GM10248 (cell line): ENCODE measurements at places on chromosomes 4 and X.
A peak's percentile ranks its signal among the peaks of the same experiment; 100 is the strongest.

- DNase-seq: no peak
These were observed 30.6 kb upstream of the PLAC1 start for GRCh38 chrX:134688839-134689238.

DNA sequence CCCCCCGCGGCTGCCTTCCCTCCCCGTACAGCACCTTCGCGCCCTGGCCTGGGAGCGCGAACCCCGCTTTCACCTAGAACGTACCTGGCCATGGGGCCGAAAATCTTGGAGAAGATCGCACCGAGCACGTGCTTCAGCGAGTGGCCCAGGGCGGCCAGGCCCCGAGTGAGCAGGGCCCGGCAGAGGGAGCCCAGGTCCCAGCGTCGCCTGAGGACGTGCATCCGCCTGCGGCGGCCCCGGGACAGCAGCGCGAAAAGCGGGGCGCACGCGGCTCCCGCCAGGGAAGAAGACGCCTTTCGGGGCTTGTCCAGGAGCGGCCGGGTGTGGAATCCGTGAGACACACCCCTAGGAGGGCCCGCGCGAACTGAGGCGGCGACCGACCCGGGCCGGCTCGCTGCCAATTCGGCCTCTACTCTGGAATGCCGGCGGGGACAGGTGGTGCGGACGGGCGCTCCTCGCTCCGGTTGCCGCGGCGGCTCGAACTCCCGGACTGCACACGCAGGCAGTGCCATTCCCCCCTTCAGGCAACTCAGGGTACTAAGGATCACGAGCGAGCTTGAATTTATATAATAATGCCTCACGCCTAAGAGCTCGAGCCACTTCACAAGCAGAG, at the start of gene HS6ST2:
TSS of gene HS6ST2 (minus strand) at position 539 of the 613 bp plus-strand sequence.
- DNase-seq: no peak

DNA sequence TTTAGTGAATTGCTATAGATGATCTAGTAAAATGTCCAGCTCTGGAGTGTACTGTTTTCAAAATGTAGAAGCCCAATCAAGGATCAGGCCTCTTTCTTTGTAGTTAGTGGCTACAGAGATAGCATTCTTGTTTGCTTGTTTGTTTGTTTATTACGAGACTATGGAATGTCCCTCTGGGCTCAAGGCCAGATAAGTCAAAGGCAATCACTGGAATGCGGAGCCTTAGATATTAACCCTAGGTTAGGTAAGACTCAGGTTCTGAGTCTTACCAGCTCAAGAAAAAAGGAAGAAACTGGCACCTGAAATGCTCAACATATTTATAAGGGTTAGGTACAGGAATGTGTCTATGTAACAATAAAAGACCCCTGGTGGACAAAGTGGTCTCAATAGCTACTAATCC, 261.5 kb downstream of the SLC7A11 start:
- DNase-seq: no peak

DNA sequence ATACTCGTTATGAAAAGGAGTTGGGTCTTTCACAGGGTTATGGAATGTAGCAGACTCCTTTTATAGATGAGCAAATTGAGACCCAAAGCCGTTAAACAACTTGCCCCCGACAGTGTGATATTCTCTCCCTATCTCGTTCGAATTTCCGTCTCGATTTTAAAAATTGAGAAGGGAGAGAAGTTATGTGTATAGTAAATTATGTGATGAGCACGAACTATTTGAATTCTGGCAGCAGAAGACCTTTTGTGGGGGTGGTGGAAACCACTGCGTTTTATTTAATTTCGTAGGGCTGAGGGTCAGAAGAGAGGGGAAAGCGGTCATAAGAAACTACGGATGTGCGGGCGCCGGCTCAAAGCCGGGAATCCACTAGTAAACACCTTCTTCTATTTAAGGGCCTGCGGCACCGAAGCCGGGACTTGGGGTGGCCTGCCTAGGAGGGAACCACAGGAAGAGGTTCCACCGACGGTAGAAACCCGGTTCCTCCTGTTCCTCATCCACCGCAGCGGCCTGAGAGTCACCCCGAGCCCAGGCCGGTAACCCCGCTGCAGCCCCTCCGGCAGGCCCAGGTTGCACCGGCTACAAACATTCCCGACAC, 1.5 kb upstream of the DDX3X start:
- DNase-seq: no peak

- DNase-seq: peak; percentile 17
These were observed 61.8 kb downstream of the MAGED1 start for GRCh38 chrX:51955200-51955599.

DNA sequence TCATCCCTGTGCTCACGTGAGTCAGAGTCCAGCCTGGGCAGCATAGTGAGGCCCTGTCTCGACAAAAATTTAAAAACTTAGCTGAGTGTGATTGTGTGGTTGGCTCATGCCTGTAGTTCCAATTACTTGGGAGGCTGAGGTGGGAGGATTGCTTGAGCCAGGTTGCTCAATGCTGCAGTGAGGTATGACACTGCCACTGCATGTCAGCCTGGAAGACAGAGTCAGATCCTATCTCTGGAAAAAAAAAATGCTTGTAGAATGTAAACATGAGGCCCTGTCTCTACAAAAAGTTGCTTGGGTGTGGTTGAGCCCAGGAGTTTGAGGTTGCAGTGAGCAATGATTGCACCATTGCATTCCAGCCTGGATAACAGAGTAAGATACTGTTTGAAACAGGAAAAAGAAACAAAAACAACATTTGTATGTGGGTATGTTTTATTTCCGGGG, 11.3 kb upstream of the YTHDC1 start:
- DNase-seq: no peak
